Right cardiac atrium (tissue), 5 donors: ENCODE measurements at places on chromosomes 3 and 15. TPM values are rescaled to one million over a fixed set of nuclear protein-coding genes. Genes with fewer than 3 reads are reported as not detected.

DNA sequence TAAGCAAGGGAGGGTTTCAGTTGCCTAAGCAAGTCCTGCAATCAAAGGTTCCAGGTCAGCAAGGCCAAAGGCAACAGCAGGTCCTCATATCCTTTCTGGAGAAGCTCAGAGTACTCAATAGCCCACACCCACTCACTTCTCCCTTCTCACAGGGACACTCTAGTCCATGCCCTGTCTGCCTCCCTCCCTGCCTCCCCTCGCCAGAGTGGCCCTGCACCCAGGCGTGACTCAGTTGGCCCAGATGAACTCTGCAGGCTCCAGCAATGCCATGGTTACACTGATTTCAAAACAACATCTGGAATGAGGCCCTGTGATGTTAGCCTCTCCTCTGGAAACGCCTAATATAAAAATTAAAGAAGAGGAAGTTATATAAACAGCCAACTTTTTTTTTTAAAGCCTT lies 32.9 kb downstream of the IL16 start:
- DNase-seq = peak; percentile 76

GRCh38 chr15:69537901-69538300 lies 85.3 kb downstream of the RPLP1 start:
- DNase-seq = no peak

- no peak for DNase-seq
Observed at GRCh38 chr3:152656972-152657355, 178.0 kb upstream of the P2RY1 start.

DNA sequence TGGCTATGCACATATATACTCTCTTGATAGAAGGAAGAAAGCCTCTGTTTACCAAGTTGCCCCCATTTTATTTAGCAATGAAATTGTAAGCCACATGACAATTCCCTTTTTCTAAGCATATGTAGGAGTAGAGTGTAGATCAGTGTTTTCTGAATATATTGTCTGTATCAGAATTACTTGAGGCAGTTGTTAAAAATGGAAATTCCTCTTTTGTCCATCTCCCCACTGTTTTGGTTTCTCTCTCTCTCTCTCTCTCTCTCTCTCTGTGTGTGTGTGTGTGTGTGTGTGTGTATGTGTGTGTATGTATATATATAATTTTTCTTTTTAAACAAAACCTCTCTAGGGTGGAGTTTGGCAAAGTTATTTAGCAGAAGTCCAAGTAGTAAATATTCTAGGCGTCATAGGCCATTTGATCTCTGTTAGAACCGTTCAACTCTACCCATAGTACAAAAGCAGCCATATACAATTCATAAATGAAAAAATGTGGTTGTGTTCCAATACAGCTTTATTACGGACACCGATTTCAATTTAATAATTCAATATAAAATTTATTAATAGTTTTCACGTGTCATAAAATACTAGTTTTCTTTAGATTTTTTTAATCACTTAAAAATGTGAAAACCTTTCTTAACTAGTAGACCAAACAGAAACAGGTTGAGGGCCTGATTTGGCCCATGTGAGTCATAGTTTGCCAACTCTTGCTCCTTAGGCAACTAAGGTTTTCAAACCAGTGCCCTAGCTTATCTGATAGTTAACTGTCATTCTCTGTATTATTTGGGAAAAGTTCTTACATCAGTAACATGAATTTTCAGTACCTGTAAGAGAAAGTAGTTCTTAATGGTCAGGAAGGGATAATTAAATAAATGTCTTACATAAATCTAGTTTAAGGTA lies 39.8 kb downstream of the UBE2E1 start:
- DNase-seq = no peak

DNA sequence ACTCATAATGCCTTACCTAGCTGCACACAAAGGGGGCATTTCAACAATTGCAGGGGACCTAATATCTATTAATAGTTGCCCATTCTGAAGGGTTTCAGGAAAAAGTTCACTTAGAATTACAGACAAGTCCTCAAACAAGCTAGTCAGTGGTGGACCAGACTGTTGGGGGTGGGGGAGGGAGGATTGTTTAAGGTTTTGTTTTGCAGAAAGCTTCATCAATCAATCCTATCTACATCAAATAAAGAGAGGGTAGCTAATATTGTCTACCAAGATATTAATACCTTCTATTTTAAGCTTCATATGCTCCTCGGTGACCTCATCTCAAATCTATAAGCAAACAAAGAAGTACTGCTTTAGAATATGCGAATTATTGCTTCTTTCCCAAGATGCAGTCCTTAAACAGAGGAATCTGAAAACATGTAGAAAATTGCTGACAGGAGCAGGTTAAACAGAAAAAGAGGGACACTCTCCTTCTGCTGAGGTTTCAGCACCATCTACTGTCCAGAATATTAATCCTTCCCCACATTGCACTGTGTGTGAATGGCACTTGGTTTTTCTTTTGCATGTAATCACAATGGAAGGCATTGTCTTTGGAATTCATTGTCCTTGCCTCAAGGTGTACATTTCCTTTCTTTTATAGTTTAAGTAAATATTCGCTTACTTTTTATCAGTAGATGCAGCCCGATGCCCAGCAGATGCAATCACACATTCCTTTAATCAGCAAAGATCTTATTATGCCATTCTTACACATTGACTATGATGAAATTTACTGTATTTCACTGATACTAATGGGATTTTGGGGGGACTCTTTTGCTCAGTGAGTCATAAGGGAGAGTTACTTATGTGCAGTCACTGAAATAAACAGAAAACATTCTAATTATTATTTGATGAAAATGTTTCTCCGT lies 94.7 kb downstream of the IL5RA start:
- DNase-seq = no peak

DNA sequence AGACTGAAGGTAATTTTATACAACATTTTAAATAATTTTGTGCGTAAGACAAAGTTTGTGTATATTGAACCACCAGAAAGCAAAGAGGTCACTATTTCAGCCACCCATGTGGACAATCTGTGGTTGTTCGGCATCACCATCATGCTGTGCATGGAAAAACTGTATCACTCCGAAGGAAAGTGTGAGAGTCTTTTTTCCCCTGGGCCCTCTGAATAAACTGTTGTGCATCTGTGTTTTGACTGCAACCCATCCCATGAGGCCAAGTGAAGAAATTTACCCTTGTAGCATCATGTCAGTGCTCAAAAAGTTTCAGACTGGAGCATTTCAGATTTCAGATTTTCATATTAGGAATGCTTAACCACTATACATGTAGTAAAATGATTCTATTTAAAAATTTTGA lies 85.3 kb downstream of the IMPG2 start:
- no peak for DNase-seq

GRCh38 chr3:113000691-113001090 lies 9.9 kb downstream of the GTPBP8 start:
- DNase-seq = no peak

DNA sequence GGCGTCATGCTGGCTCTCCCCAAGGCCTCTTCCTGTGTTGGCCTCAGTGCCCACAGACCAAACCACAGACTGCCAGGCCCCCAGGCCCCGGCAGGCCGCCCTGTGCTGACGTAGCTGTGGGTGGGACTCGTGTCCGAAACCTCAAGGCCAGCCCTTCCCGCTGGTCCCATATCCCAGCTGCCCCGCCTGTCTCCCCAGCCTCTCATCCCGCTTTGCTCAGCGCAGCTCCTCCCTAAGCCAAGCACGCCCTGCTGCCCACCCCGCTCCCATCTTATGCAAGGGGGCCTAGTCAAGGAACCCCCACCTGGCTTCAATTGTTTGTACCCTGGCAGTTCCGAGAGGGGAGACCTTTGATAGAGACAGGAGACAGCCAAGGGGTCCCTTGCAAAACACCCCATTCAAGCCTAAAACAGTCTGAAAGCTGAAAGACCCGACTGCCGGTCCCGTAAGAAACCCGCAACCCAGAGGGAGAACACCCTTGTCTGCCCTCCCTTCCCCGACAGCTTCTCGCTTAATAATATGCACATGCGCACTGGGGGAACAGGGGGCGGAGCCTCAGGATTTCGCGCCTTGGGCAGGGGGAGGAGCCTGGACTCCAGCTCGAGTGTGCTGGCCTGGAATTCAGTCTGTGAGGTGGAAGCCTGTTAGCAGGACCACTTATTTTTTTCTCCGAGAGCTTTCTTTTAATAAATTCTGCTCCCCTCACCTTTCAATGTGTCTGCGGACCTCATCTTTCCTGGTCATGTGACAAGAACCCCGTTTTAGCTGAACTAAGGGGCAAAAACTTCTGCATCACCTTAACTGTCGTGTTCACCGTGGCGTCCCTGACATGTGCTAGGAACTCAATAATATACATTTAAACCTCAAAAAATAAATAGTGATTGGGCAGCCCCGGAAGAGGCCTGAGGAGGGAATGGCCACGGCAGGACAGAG lies 17.2 kb downstream of the TNFAIP8L3 start:
- peak; percentile 92 for DNase-seq

- DNase-seq = no peak
Observed at GRCh38 chr15:34147371-34148140, 45.7 kb downstream of the PGBD4 start.

- no peak for DNase-seq
Observed at GRCh38 chr3:131541288-131541687, 38.5 kb upstream of the MRPL3 start.

GRCh38 chr3:60133269-60134162 lies 1083.7 kb upstream of the CFAP20DC start:
- no peak for DNase-seq

GRCh38 chr3:175094344-175094743 lies 235.2 kb downstream of the NAALADL2 start:
- no peak for DNase-seq

DNA sequence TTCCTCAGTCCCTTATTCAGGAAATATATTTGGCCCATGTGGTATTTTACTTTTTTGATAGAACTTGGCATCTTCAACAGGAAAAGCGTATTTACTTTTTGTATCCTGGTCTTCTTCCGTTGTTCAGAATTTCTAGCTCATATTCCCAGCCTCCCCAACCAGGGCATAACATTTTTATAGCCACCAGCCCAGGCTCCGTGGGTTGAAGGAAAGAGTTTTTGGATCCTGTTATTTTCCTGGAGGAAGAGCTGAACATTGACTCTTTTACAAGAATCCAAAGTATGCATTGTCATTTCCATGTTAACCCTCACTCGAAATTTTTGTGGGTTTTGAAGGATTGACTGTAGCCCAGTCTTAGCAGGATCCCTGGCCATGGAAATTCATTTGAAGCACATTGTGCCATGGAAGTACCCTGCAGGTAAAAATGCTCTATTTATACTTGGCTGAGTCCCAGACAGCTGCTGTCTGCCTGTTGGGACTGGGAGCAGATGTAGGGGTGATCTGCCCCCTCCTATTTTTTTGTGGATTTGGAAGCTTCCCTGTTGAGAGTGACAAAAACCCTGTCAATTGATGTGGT lies 98.8 kb downstream of the AKAP13 start:
- DNase-seq = no peak

- DNase-seq = no peak
Observed at GRCh38 chr3:23567917-23568316, 237.8 kb upstream of the UBE2E1 start.

DNA sequence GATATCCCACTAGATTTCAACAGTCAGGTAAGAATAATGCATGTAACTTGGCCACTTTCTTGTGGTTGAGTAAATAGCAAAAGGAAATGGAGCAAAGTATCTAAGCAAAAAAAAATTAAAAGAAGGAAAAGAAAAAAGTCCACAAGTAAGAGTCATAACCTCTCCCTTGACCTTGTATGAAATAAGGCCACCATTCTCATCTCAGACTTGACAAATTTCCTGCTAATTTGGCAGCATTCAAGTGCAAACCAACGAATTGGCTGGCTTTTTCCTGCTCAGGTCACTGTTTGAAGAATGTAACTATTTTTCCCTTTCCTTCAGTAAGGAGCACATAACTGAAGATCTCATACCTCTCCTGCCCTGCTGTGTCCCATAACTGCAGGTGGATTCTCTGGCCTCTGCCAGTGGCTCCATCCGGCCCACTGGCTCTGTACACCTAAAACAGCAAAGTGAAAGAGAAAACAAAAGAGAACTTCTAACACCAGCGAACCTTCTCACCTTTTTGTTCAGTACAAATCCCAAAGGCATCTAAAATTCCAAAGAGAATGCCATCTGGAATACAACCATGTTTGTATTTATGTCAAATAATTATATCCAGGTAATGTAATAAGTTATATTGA lies 33.4 kb upstream of the RSL24D1 start:
- DNase-seq = no peak

- DNase-seq = peak; percentile 81
Observed at GRCh38 chr15:70447928-70448698, 315.2 kb downstream of the UACA start.

DNA sequence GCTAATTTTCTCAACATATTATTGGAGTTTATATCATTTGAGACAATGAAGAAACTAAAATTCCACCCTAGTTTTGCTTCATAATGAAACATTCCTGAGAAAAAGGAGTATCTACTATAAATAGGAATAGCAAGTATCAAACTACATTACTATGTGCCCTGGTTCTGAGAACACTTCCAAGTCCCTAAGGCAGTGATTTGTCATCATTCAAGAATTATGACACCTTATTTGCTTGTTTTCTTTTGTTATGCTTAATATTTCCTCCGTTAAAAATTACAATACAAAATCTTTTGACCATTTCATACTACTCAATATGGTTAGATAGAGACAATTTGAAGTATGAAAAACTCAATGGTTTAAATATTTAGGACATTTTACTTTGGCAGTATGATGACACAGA lies 707.8 kb upstream of the GOLIM4 start:
- no peak for DNase-seq

DNA sequence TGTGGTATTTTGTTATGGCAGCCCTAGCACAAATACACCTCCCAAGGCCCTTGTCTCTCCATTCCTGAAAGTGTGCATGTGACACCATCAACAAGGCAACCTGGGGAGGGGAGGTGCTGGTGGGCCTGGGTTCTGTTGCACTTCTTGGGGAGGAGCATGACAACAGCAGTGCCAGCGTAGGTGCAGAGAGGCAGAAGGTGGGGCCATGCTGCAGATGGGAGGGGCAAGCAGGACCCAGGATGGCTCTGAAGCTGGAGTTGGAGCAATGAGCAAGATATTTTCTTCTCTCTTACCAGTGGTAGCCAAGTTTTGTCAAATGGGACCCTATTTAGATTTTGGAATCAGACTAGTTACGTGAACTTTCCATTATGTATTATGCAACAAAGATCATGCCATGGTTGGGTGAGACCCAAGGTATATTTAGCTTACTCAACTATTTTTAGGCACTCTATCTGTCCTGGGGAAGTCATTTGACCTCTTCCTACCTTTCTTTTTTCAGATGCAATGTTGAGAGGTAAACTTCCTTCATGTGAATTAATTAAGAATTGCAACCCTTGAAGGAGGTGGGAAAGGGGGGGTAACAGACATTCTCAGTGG lies 3.4 kb downstream of the FYCO1 start:
- no peak for DNase-seq

GRCh38 chr15:51866161-51866560 lies 36.7 kb downstream of the TMOD3 start:
- no peak for DNase-seq

DPPA2 gene
- not detected for total RNA-seq

TEX9 gene
- 1.4 TPM for total RNA-seq

CADM2 gene
- total RNA-seq = 17.8 TPM

HRH1 gene
- 1.3 TPM for total RNA-seq

CPN2 gene
- total RNA-seq = not detected

SPTBN5 gene
- total RNA-seq = 3.9 TPM

CIB1 gene
- 69.9 TPM for total RNA-seq
